Astrocyte of the spinal cord (primary cell): ENCODE measurements at places on chromosomes 6 and 20.

DNA sequence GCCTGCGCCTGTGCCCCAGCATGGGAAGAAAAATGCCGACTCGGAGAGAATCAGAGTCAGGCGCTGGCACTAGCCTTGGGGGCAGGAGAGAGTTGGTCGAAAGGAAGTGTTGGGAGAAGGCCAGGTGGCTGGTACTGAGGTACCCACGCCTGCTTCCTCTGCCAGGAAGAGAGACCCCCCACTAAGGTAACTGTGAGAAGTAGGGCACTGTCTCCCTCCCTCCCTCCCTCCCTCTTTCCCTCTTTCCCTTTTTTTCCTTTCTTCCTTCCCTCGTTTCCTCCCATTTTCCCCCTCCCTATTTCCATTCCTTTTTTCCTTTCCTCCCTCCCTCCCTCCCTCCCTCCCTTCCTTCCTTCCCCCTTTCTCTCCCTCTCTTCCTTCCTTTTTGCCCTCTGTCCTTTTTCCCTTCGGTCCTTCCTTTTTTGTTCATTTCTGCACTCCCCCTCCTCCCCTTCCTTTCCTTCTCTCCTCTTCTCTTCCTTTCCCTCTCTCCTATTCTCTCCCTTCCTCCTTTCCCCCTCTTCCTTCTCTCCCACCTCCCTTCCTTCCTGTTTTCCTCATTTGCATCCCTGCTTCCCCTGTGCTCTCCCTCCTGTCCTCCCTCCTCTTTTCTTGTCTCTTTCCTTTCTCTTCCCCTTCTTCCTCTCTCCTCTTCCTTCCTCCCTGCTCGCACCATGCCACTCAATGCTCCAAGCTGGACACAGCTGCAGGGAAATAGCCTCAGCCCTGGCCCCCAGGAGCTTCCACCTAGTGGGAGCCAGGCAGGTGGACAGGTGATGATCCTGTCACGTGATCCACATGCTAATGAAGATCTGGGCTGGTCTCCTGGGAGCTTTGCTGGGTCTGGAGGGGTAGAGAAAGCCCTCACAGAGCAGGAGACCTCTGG lies 148.0 kb downstream of the DHX35 start:
- DNase-seq = no peak

DNA sequence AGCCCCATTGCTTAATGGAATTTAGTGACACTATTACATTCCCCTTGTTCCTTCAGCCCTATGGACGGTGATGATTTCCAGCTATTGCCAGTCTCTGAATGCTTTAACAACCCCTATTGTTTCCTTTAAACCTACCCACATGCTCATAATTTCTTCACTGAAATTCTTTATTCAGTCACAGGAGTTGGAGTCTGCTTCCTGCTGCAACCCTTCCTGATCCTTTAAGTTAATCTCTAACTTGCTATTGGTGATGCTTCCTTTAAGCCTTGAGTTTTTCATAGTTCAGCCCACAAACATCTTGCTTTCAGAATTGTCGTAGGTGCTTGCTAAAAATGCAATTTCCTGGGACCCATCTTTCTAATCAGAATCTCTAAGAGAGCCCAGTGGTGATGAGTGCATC lies 66.3 kb upstream of the TNFAIP3 start:
- no peak for DNase-seq

- DNase-seq = peak; percentile 97
These were observed 210.7 kb upstream of the CNR1 start for GRCh38 chr6:88376768-88377387.

DNA sequence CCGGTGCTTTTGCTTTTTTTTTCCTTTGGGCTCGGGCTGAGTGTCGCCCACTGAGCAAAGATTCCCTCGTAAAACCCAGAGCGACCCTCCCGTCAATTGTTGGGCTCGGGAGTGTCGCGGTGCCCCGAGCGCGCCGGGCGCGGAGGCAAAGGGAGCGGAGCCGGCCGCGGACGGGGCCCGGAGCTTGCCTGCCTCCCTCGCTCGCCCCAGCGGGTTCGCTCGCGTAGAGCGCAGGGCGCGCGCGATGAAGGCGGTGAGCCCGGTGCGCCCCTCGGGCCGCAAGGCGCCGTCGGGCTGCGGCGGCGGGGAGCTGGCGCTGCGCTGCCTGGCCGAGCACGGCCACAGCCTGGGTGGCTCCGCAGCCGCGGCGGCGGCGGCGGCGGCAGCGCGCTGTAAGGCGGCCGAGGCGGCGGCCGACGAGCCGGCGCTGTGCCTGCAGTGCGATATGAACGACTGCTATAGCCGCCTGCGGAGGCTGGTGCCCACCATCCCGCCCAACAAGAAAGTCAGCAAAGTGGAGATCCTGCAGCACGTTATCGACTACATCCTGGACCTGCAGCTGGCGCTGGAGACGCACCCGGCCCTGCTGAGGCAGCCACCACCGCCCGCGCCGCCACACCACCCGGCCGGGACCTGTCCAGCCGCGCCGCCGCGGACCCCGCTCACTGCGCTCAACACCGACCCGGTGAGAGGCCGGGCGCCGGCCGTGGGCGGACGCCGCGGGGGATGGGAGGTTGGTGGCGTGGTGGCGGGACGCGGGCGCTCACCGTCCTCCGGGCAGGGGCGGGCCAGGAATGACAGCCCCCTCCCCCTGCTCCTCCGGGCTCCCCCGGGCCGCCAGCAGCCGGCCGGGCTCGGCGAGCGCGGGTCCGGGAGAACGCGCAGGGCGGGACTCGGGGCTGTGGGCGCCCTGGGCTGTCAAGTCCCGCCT lies 606 bp downstream of the ID4 start:
- DNase-seq = peak; percentile 37

DNA sequence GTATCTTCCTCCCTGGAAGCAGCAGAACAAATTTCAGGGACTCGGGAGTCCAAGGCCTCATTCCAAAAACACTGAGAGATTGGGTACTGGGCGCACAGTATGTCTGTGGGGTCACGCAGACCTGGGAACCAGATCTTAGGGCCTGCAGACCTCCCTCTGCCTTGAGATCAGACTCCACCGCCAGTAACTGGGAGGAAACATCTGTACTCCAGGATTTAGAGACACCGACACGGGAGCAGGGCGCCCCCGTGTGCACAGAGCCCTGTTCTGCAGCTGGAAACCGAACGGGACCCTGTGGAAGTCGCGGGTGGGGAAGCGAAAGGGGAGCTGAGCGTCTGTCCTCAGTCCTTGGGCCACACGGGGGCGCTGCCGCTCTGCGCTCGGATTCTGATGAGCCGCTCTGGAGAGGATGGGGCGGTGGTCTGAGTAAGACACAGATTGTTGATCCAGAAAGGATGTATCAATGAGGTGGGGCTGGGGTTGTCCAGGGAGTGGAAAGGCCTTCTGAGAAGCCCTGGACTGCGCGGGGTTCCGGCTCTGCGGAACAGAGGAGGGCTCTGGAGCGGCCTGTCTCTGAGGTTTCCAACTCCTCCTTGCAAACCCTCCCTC lies 35.7 kb upstream of the HLA-E start:
- peak; percentile 71 for DNase-seq

GRCh38 chr6:41373919-41374617 lies 38.7 kb downstream of the NCR2 start:
- DNase-seq = peak; percentile 20

- DNase-seq = no peak
These were observed 4.6 kb downstream of the NPBWR2 start for GRCh38 chr20:64102647-64103354.

GRCh38 chr6:105675715-105676397 lies 273.0 kb upstream of the PREP start:
- DNase-seq = peak; percentile 95

GRCh38 chr6:3449750-3450305 lies 7.0 kb downstream of the SLC22A23 start:
- no peak for DNase-seq

DNA sequence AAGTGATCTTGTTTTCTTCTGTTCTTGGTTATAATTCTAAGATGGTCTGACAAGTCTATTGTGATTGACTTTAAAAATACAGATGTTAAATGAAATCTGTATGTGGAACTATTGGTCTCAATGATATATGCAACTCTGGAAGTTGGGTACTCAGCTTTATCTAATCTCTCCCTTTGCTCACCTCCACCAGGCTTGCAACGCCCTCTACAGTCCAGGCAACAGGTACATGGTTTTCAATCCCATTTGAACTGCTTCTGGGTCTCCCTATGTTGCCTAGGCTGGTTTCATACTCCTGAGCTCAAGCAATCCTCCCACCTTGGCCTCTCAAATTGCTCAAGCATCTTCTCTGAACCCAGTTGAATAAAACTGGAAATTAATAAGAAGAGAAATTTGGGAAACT lies 25.6 kb upstream of the HLA-DQB1 start:
- no peak for DNase-seq

DNA sequence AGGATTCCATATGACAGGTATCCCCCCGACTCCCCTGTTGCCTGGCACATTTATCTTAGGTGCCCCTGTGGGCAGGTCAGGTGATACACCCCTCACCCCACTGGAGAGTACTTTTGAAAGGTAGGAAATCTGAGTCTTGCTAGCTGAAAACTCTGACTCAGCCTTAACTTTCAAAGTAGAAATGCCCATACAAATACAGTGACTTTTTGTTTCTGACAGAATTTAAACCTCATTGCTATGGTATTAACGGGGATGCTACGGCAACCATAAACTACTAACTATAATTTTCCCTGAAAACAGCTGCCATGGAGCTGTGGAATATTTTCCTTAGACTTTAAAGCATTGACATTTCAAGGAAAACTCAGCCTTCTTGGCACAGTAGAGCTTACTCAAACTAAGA lies 536.0 kb downstream of the RFPL4B start:
- DNase-seq = peak; percentile 50

- no peak for DNase-seq
These were observed 116.1 kb downstream of the VEGFA start for GRCh38 chr6:43886067-43886461.

DNA sequence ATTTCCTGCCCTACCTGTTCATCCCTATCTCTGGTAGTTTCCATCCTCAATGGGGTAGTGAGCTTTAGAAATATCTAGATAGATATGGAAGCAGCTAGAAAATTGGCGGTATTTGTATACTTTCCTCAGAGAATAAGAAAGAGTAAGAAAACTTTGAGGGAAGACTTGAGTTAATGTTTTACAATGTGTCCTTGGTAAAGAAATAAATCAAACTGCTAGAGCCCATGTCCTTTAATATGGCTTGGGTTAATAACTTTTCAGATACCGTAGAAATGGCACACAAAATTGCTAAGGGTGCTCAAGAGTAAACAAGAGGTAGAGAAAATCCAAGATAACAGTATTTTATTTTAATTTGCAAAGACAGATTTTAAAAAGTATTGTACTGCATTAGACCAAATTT lies 28.1 kb upstream of the PGK2 start:
- no peak for DNase-seq

DNA sequence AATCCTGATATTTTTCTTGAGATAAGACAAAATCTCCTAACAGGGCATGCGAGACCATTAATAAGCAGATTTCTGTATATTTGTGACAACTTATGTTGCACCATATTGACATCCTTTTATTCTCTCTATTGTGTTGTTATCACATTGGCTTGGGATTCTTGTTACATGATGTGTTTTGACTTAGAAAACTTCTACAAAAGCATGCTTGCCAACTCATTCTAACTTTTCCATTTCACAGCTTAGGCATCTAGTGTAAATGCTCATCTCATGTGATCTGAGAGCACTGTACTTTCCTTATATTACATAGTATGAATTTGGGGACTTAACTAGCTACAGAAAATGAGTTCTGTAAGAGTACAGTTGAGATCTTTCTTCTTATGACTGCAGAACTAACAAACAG lies 1040.7 kb upstream of the ADGRB3 start:
- peak; percentile 2 for DNase-seq

GRCh38 chr6:12436683-12437082 lies 146.5 kb downstream of the EDN1 start:
- DNase-seq = no peak

- DNase-seq = no peak
These were observed 20.4 kb downstream of the ZC3H12D start for GRCh38 chr6:149464411-149464810.

- peak; percentile 47 for DNase-seq
These were observed 35.9 kb upstream of the FAM50B start for GRCh38 chr6:3813150-3813780.

DNA sequence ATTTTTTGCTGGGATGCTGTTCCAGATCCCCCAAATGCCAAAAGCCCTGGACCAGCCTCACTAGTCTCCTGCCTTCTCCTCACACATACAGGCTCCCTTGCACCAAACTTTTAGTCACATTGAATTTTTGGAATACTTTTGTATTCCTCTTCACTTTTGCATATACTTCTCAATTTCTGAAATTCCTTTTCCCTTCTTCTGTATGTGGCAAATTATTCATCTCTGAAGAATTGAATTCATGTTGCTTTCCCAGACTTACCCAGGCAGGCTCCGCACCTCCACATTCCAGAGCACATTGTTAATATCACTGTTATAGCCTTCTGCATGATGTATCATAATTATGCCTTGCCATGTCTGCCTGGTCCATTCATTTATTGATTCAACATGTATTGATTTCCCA lies 255.3 kb upstream of the POU3F2 start:
- no peak for DNase-seq

- DNase-seq = no peak
These were observed 78.8 kb downstream of the RPS12 start for GRCh38 chr6:132892929-132893771.

- DNase-seq = no peak
These were observed 32.8 kb downstream of the KCNK17 start for GRCh38 chr6:39281312-39281980.

- no peak for DNase-seq
These were observed 35.5 kb upstream of the AFDN start for GRCh38 chr6:167791091-167791779.

GRCh38 chr6:17580518-17581048 lies 19.5 kb upstream of the FAM8A1 start:
- DNase-seq = peak; percentile 56

GRCh38 chr6:41359617-41360313 lies 24.4 kb downstream of the NCR2 start:
- DNase-seq = no peak

- DNase-seq = no peak
These were observed 36.4 kb upstream of the SLC35F1 start for GRCh38 chr6:117870486-117871242.

DNA sequence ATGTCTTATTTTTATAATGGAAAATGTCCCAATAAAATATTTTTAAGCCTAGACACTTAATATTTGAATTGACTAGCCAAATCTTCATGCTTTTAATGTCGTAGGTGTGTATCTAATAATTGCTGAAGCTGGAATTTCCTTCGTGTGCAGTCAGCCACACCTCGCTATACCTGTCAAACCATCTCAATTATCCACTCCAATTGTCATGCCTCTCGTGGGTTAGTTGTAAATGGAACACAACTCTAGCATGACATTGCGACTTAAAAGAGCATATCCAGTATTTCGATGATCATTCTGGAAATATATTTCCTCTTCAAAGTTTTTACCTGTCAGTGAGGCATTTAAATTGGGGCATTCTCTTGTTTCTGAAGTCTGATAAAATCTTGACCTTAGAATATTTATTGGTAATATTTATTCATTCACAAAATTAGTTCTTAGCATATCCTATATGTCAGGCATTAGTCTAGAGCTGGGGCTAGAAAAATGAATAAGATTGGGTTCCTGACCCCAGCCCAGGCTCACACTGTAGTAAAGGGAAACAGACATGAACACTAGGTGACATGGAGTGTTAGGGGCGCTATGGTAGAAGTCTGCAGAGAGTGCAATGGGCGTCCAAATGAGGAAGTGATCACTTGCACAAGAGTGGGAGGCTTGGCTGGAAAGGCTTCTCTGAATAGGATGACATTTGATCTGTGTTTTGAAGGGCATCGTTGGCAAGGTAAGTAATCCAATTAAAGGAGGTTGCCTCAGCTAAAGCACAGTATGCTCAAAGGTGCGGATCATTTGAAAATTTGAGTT lies 11.0 kb upstream of the CFAP206 start:
- no peak for DNase-seq
